Mucosa of descending colon (tissue), 3 donors: ENCODE measurements at places on chromosomes 6 and 20. TPM values are rescaled to one million over a fixed set of nuclear protein-coding genes. Genes with fewer than 3 reads are reported as not detected.

The C2 gene
- 5.5 TPM for total RNA-seq

GRCh38 chr6:94785514-94785913, 791.8 kb upstream of the MANEA start:
- no peak for DNase-seq

The ELOVL4 gene
- total RNA-seq = 2.8 TPM

GRCh38 chr20:10621149-10621548, 52.6 kb downstream of the JAG1 start:
- DNase-seq = no peak

DNA sequence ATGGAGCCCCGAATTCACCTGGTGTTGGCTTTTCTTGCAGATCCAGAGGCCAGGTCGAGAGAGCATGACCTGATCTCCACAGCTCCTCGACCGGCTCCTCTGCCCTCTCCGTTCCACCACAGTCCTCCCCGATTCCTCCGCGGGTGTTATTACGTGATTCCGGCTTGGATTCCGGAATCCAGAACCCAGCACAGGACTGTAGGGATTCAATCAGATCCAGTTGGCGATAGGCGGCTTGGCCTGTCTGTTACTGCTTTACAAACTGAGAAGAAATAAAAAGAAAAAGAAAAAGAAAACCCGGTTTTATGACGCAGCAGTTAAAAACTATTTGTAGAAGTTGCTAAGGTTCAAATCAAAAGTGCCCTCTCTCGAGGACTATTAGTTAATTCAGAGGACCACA, 222.7 kb downstream of the EYA2 start:
- no peak for DNase-seq

The CYP24A1 gene
- total RNA-seq = not detected

DNA sequence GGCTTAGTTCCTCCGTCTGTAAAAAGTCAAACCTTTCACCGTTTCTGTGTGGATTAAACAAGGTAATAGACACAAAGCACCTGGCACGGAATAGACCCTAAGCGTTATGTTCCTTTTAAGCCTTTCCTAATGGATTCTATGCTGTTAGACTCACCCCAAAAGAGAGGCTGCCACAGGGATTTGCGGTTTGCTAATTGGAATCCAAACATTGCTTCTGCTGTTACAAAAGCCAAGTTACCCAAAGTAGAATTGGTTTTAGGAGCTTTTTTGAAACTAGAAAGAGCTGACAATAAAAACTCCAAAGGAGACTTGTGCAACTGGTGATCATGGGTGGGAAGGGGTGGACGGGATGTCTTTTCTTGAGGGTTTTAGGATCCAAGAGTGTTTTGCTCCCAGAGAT, 178.0 kb downstream of the BMP7 start:
- DNase-seq = no peak

The RBM24 gene
- total RNA-seq = 6.8 TPM

The TLDC2 gene
- 30.0 TPM for total RNA-seq

DNA sequence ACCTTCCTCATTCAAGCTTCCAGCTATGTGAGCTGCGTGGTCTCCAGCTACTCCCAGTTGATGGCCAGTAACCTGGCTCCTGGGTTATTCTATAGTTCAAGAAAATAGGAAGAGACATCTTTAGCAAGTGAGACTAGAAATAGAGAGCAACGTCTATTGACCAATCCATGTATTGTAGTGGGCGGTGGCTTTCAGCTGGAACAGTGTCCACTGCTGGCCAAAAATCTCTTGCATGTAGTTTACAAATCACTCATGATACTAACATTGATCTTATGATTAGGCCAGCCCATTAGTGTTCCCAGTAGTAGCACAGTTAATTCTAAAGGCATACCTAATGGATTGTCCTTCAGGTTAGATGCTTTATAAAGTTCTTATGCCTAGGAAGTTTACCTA, 58.9 kb upstream of the SCP2D1 start:
- DNase-seq = no peak

The CYP39A1 gene
- 4.1 TPM for total RNA-seq

DNA sequence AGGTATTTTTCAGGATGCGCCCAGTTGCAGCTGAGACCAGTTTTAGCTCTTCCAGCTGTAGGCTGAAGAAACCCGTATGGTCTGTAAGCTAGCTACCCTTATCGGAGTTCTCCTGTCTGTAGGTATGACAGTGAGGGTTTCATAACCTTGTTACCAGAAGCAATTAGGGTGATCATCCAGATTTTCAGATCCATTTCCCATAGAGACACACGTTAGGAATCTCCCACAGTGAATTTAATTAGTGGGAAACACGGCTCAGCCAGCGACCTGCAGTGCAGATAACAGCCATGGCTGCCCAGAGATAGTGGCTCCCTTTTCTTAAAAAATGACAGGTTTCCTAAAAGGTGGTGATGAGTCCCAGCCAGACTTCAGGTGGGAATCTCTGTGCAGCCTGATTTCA, 111.1 kb downstream of the BTBD3 start:
- DNase-seq = no peak

DNA sequence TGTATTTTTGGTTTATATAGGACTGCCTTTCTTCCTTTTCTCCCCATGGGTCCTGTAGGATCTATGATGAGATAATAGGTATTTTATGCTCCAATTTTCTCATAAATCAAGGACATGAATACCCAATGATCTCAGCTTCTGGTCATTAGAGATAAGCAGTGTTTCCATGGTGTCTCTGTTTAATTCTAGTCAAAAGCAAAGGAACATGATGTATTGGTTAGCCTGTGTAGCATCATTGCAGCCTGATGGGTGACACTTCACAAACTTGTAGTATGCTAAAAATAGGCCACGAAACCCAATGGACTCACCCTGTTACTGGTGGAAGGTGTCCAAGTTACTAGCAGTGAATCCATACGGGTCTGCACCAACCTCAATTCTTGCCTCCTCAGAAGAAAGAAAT, 116.2 kb upstream of the SNX9 start:
- no peak for DNase-seq

- no peak for DNase-seq
Measured at GRCh38 chr6:110714143-110714542, 101.1 kb downstream of the CDK19 start.

GRCh38 chr6:116922853-116923548, 46.0 kb downstream of the RFX6 start:
- no peak for DNase-seq

DNA sequence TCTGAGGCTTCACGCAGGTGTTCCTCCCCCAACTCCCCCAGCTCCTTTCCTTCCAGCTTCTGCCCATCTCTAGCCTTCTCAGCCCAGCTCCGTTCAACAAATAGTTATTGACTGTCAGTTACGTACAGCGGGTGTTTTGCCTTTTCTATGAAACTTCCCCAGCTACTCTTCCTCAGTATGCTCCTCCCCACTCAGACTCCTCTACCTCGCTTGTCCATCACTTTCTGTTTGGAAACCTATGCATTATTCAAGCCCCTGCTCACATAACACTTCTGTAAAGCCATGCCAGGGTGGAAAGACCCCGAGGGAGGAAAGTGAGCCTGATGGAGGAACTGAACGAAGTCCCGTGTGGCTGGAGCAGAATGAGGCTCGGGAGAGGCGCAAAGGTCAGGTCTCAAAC, 44.2 kb upstream of the NR2E1 start:
- DNase-seq = no peak

GRCh38 chr6:52580905-52581304, 4.0 kb upstream of the TRAM2 start:
- DNase-seq = no peak

- DNase-seq = no peak
Measured at GRCh38 chr20:24545168-24545567, 75.7 kb downstream of the SYNDIG1 start.

- DNase-seq = peak; percentile 47
Measured at GRCh38 chr20:62924442-62925075, 1.7 kb downstream of the DIDO1 start.

DNA sequence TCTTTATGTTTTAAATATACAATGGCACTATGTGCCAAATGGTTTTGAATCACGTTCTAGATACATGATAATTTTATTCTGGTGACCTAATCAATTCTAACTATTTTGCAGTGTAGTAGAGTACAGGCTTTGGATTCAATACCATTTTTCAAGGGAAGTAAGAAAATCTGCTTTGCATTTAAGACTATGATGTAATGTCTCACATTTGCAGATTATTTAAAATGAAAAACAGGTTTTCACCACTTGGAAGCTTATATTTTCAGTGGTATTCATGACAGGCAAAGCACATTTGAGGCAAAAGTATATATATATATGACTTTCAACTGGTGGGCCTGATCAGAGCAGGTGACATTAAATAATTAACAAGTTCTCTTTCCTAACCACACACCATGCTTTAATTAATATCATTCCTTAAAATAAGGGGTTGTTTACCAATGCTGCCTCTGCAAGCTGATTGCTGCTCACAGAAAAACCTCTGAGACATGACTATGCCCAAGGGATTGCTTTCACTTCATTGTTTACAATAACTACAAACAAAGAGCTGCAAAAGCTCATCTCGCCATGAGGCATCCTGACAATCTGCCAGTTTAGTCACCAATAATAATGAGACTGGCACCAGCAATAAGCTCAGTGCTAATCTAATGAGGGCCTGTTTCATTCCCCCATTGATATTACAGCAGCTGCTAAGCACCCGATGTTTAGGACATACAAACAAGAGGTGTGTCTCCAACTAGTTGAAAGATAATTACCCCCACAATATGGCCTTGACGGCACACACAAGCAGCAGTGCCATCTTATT, 1176.0 kb upstream of the GJE1 start:
- DNase-seq = no peak

DNA sequence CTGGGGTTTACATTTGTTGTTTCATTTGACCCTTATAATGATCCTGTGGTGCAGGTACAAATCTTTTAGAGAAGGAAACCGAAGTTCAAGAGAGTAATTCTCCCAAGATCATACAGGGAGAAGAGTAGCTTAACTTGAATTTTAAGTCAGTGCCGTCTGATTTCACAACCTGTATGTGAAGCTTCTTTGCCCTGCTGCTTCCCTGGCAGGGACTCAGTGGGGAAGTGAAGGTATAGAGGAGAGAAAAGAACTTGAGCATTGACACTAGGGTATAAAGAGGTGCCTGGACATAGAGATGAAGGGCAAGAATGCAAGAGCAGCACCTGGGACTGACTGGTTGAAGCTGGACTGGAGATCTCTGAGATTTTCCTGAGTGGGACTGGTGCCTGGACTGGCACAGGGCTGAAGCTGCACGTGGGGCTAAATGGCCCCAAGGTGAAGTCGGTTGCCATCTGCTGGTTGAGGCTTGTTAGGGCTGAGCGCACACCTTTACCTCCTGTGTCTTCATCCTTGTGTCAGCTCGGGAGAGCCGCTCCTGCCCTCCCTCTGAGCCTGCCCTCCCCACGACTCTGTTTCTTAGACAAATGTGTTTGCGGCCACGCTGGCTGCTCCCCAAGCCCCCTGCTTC, 41.8 kb downstream of the FARS2 start:
- peak; percentile 51 for DNase-seq

DNA sequence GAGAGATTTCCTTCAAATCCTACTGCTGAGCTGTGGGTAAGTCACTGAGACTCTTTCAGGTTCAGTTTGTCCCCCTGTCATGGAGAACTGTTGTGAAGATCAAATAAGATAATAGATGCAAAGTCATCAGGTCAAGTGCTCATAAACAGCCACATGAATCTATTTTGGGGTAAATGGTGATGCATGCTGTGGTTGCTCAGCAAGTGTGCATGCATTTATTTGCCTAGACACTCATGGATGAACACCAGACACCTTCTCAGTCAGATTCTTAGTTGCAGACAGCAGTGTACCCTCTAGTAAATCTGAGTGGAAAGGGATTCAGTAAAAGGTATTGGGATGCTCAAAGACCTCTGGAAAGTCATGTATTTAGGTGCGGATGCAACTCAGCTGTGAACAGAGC, 168.0 kb upstream of the FOXA2 start:
- DNase-seq = no peak

The LST1 gene
- 3.9 TPM for total RNA-seq

The PAK5 gene
- total RNA-seq = not detected

The DEFB132 gene
- total RNA-seq = not detected

The GSTA2 gene
- 0.29 TPM for total RNA-seq

The MTHFD1L gene
- total RNA-seq = 11.1 TPM

DNA sequence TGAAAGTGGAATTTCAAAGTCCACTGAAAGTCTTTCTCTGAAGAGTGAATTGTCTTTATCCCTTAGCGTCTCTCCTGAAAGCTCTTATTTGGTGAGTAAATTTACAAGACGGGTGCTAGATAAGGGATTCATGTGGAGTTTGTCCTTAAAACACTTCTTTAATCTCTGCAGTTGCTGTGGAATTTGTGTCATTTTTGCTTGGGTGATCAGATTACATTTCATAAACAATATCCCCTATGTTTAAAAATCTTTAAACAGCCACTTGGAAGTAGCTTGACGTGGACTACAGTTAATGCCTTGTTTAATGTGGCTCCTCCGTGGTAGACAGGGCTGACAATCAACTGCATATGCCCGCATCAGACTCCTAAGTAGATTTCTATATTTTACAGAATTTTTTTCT, 175.4 kb upstream of the ZNF217 start:
- DNase-seq = no peak

- no peak for DNase-seq
Measured at GRCh38 chr20:64111841-64112641, 4.7 kb upstream of the NPBWR2 start.

GRCh38 chr6:36906539-36907325, 21.0 kb downstream of the C6orf89 start:
- no peak for DNase-seq

DNA sequence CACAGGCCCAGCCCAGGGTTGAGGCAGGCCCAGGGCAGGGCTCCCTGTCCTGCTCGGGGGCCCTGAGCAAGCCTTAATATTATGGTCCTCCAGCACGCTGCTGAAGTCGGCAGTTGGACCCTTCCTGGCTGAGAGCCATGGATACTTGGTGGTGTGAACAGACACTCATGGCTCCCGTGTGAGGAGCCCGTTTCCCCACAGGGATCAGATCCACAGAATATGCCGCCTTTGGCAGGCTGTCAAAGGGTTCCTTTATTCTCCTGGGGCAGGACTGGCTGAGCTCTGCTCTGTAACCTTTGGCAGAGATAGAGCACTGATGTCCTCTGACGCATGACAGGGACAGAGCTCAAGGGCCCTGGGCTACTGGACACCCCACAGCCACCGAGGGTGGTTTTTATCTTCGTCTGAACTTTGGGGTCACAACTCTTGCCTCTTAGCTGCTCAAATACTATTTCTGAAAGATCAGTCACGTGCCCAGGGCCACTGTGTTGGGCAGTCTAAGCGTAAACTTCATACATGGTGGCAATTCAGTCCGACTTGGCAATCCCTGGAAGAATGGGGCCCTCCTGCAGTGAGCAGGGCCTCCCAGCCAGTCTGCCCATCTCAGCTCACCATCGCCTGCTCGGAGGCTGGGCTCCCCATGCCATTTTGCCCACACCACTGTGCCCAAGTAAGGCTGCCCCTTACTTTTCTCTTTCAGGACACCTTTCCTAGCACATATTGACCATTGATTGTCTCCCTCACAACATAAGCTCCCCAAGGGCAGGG, 49.1 kb downstream of the TTI1 start:
- DNase-seq = no peak

- no peak for DNase-seq
Measured at GRCh38 chr20:24960861-24961260, 11.8 kb downstream of the CST7 start.

DNA sequence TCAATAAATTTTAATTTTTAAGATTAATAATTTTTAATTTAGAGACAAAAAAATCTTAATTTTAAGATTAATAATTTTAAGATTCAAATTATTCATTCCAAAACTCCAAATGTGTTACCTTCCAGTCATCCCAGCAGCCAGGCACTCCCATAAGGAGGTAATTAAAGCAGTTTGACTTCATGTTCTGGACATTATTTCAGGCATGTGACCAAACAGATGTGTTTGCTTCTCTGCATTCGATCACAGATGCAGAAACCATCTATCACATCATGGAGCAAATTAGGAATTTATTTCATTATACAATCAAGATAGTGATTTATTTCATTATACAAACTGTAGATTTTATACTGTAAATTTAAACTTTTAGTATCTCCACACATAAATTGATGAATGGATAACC, 150.3 kb downstream of the AKAP7 start:
- DNase-seq = no peak
